ENCODE measurements at places on chromosomes 16 and 17.

DNA sequence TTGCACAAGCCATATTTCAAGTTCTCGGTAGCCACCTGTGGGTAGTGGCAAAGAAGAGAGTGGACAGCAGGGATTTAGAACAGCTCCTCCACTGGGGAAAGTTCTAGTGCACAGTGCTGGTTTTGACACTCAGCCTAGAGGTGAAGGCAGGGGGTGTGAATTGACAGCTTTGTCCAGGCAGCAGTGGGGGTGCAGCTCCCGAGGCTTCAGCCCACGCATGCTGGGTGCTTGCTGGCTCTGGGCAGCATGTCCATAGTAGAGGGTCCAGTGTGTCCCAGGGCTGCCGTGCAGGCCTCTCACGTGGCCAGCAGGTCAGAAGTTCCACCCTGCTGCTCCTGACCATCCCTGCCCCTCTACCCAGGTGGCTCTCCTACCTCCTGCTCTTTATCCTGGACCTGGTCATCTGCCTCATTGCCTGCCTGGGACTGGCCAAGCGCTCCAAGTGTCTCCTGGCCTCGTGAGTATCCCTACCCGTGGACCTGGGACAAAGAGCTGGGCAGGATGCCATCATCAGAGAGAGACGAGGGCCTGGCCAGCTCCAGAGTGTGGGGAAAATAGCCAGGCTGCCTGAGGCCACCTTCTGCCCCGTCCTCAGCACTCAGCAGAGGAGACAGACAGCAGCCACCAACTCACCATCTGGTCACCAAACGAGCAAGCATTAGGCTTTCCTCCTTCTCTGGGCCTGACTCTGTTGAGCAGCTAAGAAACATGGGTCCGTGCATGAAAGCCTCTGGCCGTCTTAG is 29.8 kb downstream of the TTYH2 start:
- no peak for DNase-seq

DNA sequence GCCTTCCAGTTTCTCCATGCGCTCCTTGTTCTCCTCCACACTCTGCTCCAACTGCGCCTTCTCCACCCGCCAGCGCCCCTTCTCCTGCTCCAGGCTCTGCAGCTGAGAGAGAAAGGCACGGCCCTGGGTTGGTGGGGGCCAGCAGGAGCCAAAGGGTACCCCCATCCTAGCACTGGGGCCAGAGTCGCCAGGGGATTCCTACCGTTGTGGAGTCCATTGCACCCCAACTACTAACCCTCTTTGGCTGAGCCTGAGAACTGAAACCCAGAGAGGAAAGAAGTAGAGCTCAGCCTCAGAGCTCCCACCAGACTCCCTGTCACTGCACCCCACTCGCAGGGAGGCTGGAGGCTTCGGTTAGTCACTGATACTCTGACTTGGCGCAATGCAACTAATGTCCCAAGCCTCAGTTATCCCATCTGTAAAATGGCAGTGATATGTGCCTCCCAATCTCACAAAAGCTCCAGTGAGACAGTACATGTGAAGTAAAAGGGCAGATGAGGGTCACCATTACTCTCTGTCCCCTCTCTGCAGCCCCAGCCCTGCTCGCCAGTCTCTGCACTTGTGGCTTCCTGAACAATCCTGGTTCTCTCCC is 6.2 kb upstream of the SAMD14 start:
- DNase-seq, result no peak

DNA sequence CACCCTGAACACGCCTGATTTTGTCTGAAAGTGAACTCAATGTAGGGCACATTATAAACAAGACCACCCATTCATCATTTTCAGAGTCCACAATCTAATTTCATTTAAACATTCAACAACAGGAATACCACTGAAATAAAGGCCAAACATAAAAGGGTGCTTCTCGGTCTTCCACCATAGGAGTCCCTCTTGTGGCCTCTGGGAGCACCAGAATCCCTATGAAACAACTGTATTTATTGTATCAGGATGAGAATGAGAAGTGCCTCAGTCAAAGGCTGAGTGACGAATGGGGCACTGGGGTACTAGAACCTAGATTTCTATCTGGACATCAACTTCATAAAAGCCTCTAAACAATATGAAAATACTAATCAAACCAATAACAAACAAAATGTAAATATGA is 40.4 kb downstream of the NXPH3 start:
- no peak for DNase-seq

- peak; percentile 69 for DNase-seq
These were observed 159.4 kb upstream of the CHMP6 start for GRCh38 chr17:80832266-80832676.

DNA sequence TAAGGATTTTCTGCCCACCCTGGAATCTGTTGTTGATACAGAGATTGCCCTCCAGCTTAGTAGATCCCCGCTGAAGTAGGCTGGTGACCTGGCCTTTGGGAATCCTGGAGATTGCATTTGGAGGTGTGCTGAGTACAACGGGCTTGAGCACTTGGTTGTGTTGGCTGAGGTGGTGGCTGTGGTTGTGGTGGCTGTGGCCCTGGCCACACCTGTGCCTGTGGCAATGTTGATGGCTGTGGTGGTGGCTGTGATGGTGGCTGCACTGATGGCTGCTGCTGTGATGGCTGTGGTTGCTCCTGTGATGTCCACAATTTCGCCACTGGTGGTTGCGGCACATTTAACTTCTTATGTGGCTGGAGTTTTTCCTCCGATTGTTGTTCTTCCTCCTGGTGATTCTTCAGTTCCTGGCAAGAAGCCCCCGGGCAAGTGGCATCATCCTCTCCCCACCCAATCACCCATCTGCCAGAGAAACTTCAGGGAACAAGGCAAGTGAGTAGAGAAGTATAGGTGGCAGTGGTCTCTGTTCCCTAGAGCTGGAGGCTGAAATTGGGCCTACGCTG is 4.2 kb downstream of the CCDC200 start:
- DNase-seq, result no peak

- no peak for DNase-seq
These were observed 857 bp downstream of the TANGO6 start for GRCh38 chr16:68844211-68844564.

DNA sequence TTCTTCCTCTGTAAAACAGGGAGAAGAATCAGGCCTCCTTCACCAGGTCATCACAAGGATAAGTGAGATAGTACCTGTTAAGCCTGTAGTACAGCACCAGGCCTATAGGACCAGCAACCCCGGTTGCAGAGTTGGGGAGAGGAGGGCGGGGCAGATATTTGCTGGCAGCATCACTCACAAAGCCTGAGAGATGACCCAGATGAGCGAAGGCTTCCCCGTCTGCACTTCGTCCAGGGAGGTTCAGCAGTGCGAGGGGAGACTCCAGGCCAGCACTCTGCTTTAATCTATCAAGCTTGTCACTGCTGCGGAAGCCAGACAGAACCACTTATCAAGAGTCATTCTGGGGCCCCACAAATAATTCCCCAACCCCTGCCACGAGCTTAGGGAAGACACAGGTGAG is 15.8 kb upstream of the RBBP6 start:
- peak; percentile 74 for DNase-seq

- DNase-seq, result peak; percentile 93
These were observed 2.2 kb upstream of the KRT19 start for GRCh38 chr17:41530062-41531048.

DNA sequence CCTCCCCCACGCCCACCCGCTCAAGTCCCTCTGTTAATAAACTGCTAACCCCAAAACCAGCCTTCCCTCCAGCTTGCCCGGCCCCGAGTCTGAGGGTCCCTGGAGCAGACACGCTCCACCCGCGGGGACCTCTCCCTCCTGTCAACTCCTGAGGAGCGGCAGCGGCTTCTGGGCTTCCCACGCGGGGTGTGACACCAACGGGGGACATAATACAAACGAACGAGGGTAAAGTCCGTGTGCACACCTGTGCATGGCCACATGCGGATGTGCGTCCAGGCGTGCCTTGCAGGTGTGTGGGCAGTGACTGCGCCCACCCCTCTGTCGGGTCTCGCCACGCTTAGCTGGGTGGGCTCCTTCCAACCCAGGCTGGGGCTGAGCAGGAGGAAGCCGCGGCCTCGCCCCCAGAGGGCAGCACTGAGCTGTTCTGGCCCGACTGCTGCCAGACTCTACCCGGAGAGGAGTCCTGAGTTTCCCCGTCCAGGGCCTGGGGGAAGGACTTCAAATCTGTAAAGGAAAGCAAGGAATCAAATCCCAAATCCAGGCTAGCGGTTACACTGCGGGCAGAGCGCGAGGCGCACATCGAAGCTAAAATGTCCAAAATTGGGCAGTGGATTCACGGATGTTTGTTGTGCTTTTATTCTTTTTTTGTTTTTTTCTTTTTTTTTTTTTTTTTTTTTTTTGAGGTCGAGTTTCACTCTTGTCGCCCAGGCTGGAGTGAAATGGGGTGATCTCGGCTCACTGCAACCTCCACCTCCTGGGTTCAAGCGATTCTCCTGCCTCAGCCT is 24.2 kb upstream of the KRT17 start:
- DNase-seq, result peak; percentile 93

GRCh38 chr16:81403601-81404391 is 40.8 kb upstream of the CMIP start:
- peak; percentile 95 for DNase-seq

GRCh38 chr17:31171701-31172100 is 76.9 kb downstream of the NF1 start:
- no peak for DNase-seq

- DNase-seq, result no peak
These were observed 10.3 kb downstream of the KIFC3 start for GRCh38 chr16:57791893-57792461.

DNA sequence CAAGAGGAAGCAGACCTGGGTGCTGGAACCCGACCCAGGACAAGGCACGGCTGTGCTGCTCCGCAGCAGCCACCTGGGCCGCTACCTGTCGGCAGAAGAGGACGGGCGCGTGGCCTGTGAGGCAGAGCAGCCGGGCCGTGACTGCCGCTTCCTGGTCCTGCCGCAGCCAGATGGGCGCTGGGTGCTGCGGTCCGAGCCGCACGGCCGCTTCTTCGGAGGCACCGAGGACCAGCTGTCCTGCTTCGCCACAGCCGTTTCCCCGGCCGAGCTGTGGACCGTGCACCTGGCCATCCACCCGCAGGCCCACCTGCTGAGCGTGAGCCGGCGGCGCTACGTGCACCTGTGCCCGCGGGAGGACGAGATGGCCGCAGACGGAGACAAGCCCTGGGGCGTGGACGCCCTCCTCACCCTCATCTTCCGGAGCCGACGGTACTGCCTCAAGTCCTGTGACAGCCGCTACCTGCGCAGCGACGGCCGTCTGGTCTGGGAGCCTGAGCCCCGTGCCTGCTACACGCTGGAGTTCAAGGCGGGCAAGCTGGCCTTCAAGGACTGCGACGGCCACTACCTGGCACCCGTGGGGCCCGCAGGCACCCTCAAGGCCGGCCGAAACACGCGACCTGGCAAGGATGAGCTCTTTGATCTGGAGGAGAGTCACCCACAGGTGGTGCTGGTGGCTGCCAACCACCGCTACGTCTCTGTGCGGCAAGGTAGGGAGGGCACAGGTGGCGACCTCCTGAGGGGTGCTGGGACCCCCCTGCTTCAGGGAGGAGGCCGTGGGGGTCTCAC is 667 bp downstream of the FSCN2 start:
- peak; percentile 25 for DNase-seq

- DNase-seq, result no peak
These were observed 192.5 kb downstream of the ZNF423 start for GRCh38 chr16:49663081-49664065.

GRCh38 chr17:1030684-1031532 is 34.0 kb downstream of the TIMM22 start:
- DNase-seq, result no peak
